ENCODE measurements at places on chromosomes 6 and 20.

DNA sequence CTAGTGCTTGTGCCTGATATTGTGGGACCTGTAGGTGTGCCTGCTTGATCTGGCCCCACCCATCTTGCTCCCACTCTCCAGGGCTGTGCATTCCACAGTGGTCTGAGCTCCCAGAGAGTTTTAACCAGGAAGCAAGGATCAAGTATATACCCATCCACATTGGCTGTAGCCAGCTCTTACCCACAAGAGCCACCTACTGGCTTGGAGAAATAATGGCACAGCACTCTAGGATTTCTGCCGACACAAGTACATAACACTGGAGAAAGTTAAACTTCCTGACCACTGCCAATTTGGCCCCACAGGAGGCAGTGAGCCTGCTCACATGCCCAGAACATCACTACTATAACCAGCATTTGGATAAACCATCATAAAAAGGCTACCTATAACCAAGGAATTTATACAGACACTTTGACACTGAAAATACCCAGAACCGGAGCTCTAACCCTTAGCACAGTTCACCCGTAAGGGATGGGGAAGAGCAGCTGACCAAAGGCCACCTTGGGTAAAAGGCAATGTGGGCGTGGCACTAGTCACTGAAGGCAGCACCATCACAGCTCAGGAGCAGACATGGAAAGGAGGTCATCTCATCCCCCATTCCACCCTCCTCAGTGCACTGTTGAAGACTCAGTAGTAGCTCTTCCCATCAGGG is 440.4 kb downstream of the BTBD3 start:
- DNase-seq, result no peak

DNA sequence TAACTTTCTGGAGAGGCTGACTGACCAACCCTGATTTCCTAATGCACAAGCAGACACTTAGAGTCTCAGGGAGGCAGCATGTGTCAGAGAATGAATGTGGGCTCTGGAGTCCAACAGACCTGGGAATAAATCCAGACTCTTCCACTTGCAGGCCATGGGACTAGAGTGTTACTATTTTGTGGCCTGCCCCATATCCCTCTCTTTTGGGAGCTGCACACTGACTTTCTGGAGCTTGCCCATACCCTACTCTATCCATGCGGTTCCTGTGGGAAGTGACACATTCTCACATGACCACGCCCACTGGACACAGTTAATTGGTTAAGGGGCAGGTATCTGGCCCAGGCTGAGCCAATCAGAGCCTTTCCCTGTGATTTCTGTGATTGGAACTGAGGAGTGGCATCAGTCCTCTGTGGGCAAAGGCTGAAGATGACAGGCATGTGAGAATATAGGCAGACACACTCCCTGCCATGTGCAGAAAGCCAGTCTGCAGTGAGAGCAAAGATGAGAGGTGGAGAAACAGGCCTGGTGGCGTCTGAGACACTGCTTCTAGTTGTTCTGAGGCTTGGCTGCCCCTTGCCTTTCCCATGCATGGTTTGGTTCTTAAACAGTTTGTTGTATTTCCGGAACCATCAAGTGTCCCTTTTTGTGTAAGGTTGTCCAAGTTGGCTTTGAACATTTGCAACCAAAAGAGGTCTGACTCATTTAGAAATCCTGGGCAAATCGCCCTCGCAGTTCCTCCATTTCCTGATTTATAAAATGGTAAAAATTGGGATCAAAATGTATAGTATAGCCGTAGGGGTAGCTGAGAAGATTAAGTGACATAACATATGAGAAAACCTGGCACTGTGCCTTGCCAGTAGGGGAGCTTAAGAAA is 125.6 kb downstream of the CDC5L start:
- no peak for DNase-seq

DNA sequence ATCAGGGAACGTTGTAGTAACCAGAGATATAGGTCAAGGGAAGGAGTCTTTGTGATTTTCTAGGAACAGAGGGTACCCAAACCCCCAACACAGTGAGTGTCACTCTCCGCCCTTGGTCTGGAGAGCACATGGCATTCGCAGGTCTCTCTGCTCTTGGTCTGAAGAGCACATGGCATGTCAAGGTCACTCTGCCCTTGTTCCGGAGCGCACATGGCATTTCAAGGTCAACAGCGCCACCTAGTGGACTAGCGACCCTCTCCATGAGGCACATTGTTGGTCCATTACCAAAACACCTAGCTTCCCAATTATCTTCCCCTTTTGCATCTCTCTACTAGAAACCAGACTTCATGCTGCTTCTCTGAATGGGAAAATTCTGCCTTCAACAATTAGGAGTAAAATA is 260.0 kb downstream of the C6orf118 start:
- DNase-seq, result no peak

DNA sequence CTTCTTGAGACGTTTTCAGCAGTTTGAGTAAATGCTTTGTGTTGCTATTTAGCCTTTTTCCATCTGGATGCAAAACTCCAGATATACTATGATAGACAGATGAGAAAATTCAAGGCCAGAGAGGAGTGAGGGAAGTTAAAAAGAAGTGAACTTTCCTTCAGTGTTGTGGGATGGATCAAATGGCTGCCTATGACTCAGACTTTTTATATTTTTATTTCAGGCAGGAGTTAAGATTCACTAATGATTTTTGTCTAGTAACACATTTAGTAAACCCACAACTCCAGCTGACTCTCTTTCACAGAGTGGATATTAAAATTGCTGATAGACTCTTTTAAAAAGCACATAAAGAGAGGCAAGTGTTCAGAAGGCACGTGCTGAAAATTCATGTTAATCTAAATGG is 23.2 kb upstream of the PTCHD4 start:
- DNase-seq, result no peak

- no peak for DNase-seq
Observed at GRCh38 chr6:128493877-128494276, 26.5 kb downstream of the PTPRK start.

DNA sequence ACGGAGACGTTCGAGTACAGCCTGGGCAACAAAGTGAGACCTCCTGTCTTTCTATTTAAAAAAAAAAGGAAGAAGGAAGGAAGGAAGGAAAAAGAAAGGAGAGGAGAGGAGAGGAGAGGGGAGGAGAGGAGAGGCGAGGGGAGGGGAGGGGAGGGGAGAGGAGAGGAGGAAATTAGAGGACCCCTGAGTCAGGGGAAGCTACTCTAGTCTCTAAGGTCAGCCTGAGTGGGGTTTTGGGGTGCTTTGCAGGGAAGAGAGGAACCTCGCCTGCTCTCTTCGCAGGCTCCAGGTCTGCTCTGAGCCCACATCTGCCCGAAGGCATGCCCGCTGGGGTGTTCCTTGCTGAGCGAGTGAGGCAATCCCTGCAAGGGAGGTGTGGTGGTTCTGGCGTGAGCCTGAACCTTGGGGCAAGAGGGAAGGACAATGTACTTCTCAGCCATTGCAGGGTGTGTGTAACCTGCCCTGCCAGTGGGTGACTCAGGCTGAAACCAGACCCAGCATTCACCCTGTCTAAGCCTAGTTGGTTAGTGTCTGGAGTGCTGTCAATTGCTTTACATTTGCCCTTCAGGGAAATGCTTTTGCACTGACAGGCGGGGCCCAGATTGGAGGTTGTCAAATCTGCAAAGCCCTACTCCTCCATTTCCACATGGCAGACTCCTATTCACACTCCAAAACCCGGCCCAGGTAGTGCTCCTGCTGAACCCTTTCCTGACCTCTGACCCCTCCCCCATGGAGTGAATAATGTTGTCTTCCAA is 15.3 kb upstream of the MMP9 start:
- no peak for DNase-seq
